Gastrocnemius medialis (tissue), 4 donors: ENCODE measurements at places on chromosomes 2 and 18.
A peak's percentile ranks its signal among the peaks of the same experiment; 100 is the strongest.

GRCh38 chr2:173472112-173472511 lies 117.4 kb downstream of the CDCA7 start:
- H3K27ac ChIP-seq, result no peak overlapping the region
- no peak for DNase-seq
- H3K4me3 ChIP-seq, result no peak overlapping the region
- H3K27me3 ChIP-seq, result no peaks in the 10 kb centered on the region

DNA sequence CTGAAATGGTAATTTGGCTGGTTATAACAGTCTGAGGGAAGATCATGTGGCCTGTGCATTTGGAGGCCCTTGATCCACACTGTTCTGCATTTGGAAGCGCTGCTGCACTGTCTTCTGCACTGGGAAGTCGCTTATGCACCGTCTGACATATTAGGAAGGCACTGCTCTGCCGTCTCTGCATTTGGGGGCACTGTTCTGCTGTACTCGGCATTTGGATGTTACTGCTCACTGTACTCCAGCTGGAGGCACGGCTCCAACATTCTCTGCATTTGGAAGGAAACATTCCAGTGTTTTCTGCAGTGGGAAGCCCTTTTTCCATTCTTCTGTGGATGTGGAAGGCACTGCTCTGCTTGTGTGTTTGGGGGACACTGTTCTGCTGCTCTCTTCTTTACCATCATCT lies 9.6 kb upstream of the PROM2 start:
- H3K27me3 ChIP-seq, result no peaks in the 10 kb centered on the region
- no peak for DNase-seq
- no peak overlapping the region for H3K4me3 ChIP-seq
- no peaks in the 10 kb centered on the region for H3K4me1 ChIP-seq
- no peak overlapping the region for H3K27ac ChIP-seq

DNA sequence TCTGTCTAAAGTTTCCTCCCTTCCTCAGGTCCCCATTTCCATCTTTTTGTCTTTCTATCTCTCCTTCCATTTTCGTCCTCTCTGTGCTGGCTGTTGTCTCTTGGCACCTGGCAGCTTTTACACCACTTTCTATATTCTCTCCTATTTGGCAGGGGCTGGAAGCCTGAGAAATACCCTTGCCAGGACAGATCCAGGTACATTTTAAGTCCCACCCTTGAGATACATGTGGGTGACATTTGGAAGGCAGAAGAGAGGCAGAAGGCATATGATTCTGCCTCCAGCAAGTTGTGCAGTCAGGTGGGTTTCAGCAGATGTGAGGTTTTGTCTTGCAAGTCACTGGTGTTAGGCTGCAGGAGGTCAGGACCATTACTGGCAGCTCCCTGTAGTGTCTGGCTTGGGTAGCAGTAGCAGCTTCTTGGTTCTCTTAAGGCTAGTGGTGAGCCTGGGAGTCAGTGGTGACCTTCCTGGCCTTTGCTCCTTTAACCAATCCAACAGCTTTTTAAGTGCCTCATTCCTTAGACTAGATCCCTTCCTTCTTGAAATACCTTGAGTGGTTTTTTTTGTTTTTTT lies 90.1 kb downstream of the CAPN13 start:
- H3K36me3 ChIP-seq, result no peaks in the 10 kb centered on the region
- DNase-seq, result no peak
- H3K4me3 ChIP-seq, result no peak overlapping the region

GRCh38 chr18:13376841-13377351 lies 158.3 kb downstream of the LDLRAD4 start:
- no peaks in the 10 kb centered on the region for H3K27me3 ChIP-seq
- H3K36me3 ChIP-seq, result no peaks in the 10 kb centered on the region
- no peak overlapping the region for H3K4me3 ChIP-seq
- H3K27ac ChIP-seq, result no peak overlapping the region

- H3K27me3 ChIP-seq, result no peaks in the 10 kb centered on the region
- DNase-seq, result peak; percentile 44
- no peaks in the 10 kb centered on the region for H3K36me3 ChIP-seq
- H3K4me1 ChIP-seq, result peaks cover 11% of the 10 kb centered on the region
- peak overlapping the region; percentile 73 for H3K4me3 ChIP-seq
Measured at GRCh38 chr2:156400706-156401678, 35.2 kb upstream of the GPD2 start.
